Right ventricle myocardium inferior (tissue), 1 donor: ENCODE measurements at places on chromosomes 4 and X.

DNA sequence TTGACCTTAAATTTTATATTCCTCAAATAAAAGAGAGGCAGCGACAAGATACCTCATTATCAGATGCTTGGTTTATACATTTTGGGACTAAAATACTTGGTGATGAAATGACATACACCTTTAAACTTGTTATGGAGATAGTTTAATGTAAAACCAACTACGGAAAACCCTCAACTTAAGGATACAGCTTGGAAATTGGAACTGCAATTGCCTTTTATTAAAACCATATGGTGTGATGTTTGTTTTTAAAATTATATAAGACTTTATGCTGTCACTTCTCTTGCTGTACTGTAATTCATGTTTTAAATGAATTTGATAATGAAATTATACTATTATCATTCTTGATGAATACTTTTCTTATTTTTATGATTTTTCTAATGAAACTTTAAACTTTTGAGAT, 25.9 kb downstream of the METTL14 start:
- DNase-seq: no peak

DNA sequence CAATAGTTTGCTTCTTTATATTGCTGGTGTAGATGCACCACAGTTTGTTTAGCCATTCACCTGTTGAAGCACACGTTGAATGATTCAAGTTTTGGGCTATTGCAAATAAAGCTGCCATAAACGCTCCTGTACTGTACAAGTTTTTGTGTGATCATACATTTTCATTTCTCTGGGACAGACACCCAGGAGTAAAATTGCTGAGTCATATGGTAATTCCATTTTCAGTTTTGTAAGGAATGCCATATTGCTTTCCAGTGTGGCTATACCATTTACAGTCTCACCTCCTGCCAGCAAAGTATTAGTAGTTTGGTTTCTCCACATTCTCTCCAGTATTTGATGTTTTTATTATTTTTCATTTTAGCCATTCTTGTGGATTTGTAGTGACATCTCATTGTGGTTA, 32.0 kb upstream of the CAPN6 start:
- no peak for DNase-seq

DNA sequence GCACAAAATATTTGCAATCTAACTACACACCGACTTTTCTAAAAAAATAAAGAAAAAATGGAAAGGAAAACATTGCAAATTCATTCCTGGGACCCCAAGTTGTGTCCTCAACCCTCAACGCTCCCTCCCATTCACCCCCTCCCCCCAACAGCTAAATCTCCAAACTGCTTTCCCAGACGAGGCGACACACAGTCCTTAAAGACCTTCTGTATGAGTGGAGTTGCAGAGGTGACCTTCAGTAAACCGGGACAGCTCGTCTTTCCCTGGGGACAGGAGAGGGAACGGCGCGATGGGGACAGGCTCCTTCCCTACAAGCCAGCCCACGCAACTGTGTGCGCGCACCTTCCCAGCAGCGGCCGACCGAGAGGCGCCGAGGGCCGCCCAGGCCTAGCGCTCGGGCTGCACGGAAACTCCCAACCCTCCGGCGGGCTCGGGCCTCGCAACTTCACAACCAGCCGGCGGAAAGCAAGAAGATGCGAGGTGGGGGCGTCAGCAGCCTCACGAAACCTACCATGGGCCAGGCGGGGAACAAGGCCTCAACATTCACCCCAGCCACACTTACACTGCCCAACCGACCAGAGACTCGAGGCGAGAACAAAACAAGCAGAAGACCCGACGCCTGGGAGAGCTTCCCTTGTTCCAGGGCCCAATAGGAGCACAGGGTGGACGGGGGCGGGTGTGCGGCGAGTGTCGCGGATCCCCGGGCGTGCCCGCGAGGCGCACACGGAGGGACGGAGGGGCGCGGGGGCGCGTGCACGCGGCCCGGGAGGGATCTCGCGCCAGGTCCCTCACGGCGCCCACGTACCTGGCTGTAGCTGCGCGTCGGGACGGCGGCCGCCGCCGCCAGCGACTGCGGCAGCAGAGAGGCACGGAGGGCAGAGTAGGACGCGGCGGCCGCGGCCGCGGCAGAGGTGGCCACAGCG, 763 bp downstream of the GRSF1 start:
- peak; percentile 85 for DNase-seq

- DNase-seq: no peak
Measured at GRCh38 chrX:16903274-16904022, 33.3 kb upstream of the RBBP7 start.

DNA sequence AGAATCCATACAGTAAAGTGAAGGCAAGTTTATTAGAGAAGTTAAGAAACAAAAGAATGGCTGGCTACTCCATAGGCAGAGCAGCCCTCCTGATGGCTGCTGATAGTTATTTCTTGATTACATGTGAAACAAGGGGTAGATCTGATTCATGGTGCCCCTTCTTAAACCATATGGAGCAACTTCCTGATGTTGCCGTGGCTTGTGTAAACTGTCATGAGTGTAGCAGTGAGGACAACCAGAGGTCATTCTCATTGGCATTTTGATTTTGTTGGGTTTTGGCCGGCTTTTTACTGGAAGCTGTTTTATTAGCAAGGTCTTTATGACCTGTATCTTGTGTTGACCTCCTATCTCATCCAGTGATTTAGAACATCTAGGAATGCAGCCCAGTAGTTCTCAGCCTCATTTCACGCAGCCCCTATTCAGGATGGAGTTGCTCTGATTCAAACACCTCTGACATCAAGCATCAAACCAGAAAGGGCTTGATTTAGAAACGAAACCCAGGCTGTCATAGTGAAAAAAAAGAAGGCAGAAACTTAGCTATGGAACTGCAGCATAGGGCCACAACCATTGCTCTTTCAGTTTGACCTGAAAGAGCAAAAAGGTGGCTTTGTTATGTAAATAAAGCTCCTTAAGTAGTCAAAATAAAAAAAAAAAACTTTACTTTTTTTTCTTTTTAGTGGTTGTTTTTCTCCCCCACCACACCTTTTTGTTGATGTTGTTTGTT, 37.8 kb downstream of the SPCS3 start:
- no peak for DNase-seq

GRCh38 chrX:12895866-12896265, 10.6 kb upstream of the TLR8 start:
- no peak for DNase-seq

DNA sequence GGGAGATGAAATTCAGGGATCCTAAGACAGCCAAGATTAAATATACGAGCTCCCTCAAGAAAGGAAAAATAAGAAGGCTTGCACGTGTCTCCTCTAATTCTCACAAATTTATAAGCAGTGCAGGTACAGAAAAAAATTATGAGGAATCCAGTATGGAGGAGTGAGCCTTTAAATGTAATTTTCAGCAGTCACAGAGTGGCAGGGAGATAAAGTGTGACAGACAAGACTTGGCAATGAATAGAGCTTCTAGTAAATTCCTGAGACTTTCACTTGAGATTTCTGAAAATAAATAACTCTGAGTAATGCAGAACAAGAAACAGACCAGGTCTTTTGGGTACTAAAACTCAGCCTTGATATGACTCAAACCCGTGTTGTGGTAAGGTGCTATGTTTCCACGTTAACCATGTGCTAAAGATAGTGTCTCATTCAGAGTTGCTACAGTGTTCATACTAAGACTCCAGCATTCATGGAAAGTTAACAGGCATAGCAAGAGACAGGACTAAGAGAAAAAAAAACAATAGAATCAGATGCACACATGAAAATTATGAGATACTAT, 119.8 kb downstream of the SPOCK3 start:
- DNase-seq: no peak

- DNase-seq: no peak
Measured at GRCh38 chr4:151324124-151324751, 1.2 kb downstream of the SH3D19 start.

DNA sequence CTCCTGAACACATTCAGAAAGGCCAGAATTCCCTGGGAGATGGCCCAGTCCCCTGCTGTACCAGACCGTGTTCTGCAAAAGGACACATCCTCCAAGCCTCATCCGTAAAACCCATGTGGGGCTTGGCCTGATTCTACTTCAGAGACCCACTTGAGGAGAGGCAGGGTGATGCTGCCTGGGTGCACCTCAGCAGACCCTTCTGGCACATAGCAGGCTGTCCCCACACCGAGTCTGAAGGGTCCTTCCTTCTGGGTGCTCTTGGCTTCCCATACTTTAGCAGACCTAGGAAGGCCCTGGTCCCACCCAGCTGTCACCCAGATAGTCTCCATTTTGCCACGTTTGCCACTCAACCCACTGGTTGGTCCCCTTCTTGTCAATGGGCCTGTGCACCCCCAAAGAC, 270.1 kb upstream of the AGTR2 start:
- DNase-seq: no peak

GRCh38 chr4:151824656-151825055, 63.8 kb upstream of the GATB start:
- DNase-seq: no peak

- DNase-seq: no peak
Measured at GRCh38 chr4:48985976-48986653, at the start of gene CWH43. Gene CWH43, plus strand, starts transcription at chr4:48986275. Its CDS starts 155 bp downstream, at chr4:48986430.

- DNase-seq: no peak
Measured at GRCh38 chr4:65069177-65069576, 601.1 kb downstream of the EPHA5 start.

DNA sequence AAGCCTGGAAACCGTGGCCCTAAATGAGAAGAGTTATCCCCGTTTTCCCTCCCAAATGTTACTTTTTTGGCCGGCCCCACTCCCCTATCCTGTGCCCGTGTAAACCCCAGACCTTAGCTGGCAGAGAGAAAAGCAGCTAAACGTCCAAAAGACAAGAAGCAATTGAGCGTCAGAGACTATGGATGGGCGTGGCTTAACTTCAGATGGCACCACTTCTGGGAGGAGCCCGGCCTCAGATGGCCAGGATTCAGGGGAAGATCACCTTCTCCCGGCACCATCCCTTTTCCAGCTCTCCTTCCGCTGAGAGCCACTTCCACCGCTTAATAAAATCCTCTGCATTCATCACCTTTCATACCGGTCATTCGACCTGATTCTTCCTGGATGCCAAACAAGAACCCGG, 350.1 kb upstream of the PCDH7 start:
- DNase-seq: no peak

DNA sequence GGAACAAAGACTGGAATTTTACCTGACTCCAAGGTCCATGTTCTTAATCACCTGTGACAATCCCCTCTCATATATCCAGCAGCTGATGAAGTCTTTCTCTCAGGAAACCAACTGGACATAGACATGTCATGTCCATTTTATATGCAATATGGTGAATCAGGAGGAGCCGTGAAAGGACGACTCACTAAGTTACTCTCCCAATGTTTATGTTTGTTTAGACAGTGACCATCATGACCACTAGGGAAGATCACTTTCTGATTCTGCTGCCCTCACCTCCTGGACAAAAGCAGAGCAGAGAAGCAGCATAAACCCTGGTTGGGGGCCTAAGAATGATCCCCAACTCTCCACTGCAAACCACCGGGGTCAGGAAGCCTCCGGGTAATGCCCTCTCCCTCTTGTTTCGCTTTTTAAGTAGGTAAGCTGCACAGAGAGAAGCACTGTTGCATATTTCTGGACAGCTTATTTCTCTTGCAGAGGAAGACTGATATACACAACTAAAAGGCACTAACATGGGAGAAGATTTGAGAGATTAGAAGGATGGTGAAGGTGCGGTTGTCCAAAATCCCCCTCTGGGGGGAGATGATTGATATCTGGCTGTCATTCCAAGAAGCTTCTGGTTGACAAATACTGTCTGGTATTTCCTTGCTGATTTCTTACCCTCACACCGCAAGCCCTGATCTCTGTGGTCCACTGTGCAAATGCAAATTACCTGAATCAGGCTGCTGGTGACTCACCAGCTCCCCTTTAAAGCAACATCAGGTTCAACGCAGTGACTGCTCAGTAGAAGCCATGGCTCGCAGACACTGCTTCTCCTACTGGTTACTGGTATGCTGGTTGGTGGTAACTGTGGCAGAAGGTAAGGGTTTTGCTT, at the start of gene ODAPH:
ODAPH (plus strand) TSS at position 773 of the 871 bp plus-strand sequence; CDS start at position 790, 17 bp downstream.
- no peak for DNase-seq

DNA sequence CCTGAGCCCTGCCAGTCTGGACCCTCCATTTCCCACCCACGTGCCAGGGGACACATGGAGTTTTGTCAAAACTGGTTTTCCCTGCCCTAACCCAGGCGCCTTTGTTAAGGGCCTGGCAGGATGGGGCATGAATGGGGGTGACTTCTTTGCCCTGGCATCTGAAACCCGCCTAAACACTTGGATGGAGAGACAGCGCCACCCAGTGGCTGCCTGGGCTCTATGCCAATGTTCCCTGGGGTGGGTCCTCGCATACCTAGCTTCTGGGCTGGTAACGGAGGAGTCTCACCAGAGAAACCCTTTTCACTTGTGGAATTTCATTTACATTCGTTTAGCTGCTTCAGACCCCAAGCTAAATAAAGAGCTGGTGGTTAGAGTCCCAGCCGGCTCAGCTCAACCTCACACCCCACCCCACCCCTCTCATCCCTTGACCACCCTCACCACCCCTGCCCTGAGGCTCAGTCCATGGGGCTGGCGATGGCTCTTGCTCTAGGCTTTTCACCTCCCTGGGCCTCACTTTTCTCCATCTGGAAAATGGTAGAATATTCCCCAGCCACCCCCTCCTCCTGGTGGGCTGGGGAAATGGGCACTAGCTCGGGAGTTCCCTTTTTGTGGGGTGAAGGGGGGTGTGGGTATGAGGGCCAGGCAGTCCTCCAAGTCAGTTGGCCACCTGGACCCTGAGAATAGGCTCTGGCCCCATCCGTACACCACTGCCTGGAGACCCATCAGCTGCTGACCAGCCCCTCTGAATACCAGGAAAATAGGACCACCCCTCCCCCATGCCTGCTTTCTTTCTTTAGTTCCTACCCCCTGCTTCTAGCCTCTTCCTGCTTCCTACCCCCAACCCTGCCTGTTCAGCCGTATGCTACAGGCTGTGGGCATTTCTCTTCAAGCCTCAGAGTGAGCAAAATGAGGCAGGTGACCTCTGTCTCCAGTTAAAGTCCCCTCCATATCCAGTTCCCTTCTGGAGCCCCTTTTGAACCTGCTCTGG, 57.1 kb upstream of the PJA1 start:
- DNase-seq: peak; percentile 74

GRCh38 chr4:145283909-145284308, 103.5 kb upstream of the OTUD4 start:
- no peak for DNase-seq

- no peak for DNase-seq
Measured at GRCh38 chrX:123140454-123140853, 43.6 kb upstream of the GRIA3 start.
